ENCODE measurements at places on chromosomes 3 and 15. TPM values are rescaled to one million over a fixed set of nuclear protein-coding genes. Genes with fewer than 3 reads are reported as not detected.

IDH3A gene
- 69.1 TPM for polyA plus RNA-seq

GOLGA8R gene
- 0.06 TPM for polyA plus RNA-seq

- H3K36me3 ChIP-seq = no peaks in the 10 kb centered on the region
- no peaks in the 10 kb centered on the region for H3K27me3 ChIP-seq
- H3K4me3 ChIP-seq = no peak overlapping the region
- no peak overlapping the region for H3K27ac ChIP-seq
- H3K4me1 ChIP-seq = peaks cover 22% of the 10 kb centered on the region
- DNase-seq = no peak
These were observed 41.5 kb downstream of the PXYLP1 start for GRCh38 chr3:141272906-141273662.

- H3K36me3 ChIP-seq = peaks cover 5% of the 10 kb centered on the region
- no peaks in the 10 kb centered on the region for H3K27me3 ChIP-seq
- H3K4me1 ChIP-seq = no peaks in the 10 kb centered on the region
- no peak overlapping the region for H3K27ac ChIP-seq
- H3K4me3 ChIP-seq = no peak overlapping the region
These were observed 23.5 kb downstream of the TSEN2 start for GRCh38 chr3:12507591-12508281.

LNP1 gene
- polyA plus RNA-seq = 1.6 TPM

DNA sequence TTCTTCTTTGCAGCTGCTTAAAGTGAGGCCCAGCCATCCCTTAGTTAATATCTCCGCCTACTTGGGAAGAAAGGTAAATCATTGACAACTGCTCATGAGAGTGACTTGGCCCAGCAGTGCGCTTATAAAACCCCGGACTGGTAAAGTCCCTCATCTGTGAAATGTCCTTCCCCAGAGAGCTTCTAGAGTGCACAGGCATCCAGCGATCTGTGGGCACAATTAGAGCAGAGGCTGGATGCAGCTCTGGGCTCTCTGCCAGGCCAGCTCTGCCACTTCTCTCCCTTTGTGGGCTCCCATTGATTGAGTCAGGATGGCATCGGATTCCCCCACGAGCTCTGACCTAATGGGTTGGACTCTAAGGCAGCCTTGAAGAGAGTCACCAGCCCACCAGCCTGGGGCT lies 219.0 kb upstream of the LINGO1 start:
- peaks cover 5% of the 10 kb centered on the region for H3K27me3 ChIP-seq
- no peak for DNase-seq
- no peak overlapping the region for H3K4me3 ChIP-seq
- H3K4me1 ChIP-seq = no peaks in the 10 kb centered on the region

GRCh38 chr15:85578941-85579701 lies 198.7 kb downstream of the AKAP13 start:
- H3K36me3 ChIP-seq = peaks cover 9% of the 10 kb centered on the region

GRCh38 chr3:188339410-188340295 lies 185.7 kb downstream of the LPP start:
- peak; percentile 37 for DNase-seq
- peaks cover 18% of the 10 kb centered on the region for H3K4me1 ChIP-seq
- H3K4me3 ChIP-seq = no peak overlapping the region
- no peak overlapping the region for H3K27ac ChIP-seq

- H3K36me3 ChIP-seq = no peaks in the 10 kb centered on the region
- H3K4me1 ChIP-seq = no peaks in the 10 kb centered on the region
- no peak for DNase-seq
- H3K27ac ChIP-seq = no peak overlapping the region
- no peak overlapping the region for H3K4me3 ChIP-seq
These were observed 171.2 kb downstream of the ADAMTS17 start for GRCh38 chr15:100170291-100171210.

- H3K27me3 ChIP-seq = no peaks in the 10 kb centered on the region
- no peak overlapping the region for H3K4me3 ChIP-seq
- no peaks in the 10 kb centered on the region for H3K36me3 ChIP-seq
- no peak overlapping the region for H3K27ac ChIP-seq
- H3K4me1 ChIP-seq = peaks cover 4% of the 10 kb centered on the region
- no peak for DNase-seq
These were observed 189.4 kb downstream of the FEZF2 start for GRCh38 chr3:62183969-62184368.

GRCh38 chr15:81098861-81099651 lies 35.0 kb upstream of the CFAP161 start:
- no peak for DNase-seq
- H3K4me1 ChIP-seq = peaks cover 10% of the 10 kb centered on the region
- no peak overlapping the region for H3K4me3 ChIP-seq
- H3K27me3 ChIP-seq = peaks cover 23% of the 10 kb centered on the region
- H3K36me3 ChIP-seq = no peaks in the 10 kb centered on the region

DNA sequence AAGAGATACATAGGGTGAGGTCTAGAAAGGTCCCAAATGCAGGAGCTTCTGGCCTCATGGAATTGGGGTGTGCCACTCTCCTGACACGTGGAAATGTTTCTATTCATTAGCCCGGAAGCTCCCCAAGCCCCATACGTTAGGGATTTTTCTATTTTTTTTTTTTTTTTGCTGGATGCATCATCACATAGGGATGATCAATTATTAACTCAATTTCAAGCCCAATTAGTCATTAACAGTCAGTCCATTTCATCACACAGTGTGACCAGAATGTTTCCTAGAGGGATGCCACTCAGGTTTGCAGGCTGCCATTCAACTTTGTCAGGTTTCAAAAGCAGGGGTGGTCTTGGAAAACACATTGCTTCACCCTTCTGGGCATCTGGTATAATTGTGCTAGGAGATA lies 40.7 kb upstream of the MKRN3 start:
- H3K36me3 ChIP-seq = no peaks in the 10 kb centered on the region
- H3K4me3 ChIP-seq = no peak overlapping the region
- no peaks in the 10 kb centered on the region for H3K27me3 ChIP-seq
- no peaks in the 10 kb centered on the region for H3K4me1 ChIP-seq
- no peak overlapping the region for H3K27ac ChIP-seq
- no peak for DNase-seq

LPP gene
- 10.4 TPM for polyA plus RNA-seq

GRCh38 chr15:101046826-101047225 lies 127.7 kb downstream of the LRRK1 start:
- no peaks in the 10 kb centered on the region for H3K27me3 ChIP-seq
- no peaks in the 10 kb centered on the region for H3K4me1 ChIP-seq
- DNase-seq = no peak

DNA sequence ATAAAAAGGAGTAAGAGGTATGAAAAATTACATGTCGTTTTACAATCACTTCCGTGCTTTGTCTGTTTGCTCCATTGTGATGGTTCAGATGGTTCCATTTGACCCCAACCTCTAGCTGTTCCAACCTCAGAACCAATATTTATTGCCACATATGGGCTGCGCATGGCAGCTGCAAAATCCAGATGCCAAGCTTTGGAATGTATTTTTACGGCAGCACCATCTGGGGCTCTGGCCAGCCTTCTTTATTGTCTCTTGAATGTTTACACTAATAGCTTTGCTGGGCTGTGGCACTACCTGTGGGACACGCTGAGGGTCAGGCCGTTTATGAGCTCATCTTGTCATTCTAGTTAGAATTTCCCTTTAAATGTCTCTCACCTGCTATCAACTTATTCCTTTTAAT lies 219.8 kb downstream of the ROBO2 start:
- no peaks in the 10 kb centered on the region for H3K36me3 ChIP-seq
- H3K27me3 ChIP-seq = no peaks in the 10 kb centered on the region
- no peak for DNase-seq
- H3K27ac ChIP-seq = no peak overlapping the region

ARPIN gene
- polyA plus RNA-seq = not detected

GPX1 gene
- 124 TPM for polyA plus RNA-seq

A4GNT gene
- polyA plus RNA-seq = not detected

- no peaks in the 10 kb centered on the region for H3K36me3 ChIP-seq
- no peak overlapping the region for H3K4me3 ChIP-seq
- no peak for DNase-seq
- no peaks in the 10 kb centered on the region for H3K4me1 ChIP-seq
- no peak overlapping the region for H3K27ac ChIP-seq
These were observed 241.0 kb downstream of the NSUN3 start for GRCh38 chr3:94303897-94304296.

GABRR3 gene
- polyA plus RNA-seq = not detected

DNA sequence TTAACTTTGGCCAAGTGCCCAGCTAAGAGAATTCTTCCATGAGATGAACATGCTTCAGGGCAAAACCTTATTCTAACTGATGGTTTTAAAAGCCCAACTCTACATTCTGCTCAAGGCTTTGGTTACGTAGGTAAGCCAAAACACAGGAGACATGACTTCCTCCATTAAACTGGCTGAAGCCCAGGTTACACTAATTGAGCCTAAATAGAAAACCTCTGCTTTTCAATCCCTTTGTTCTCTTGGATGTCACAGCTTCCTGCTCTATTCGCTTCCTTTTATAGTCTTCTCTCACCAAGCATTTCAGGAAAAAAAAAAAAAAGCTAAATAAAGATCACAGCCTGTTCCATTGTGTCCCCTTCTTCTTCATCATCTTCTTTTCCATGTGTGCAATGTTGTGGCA lies 420.4 kb downstream of the TIGIT start:
- H3K4me1 ChIP-seq = no peaks in the 10 kb centered on the region
- H3K4me3 ChIP-seq = no peak overlapping the region
- no peaks in the 10 kb centered on the region for H3K27me3 ChIP-seq
- DNase-seq = no peak

GRCh38 chr3:151467069-151467468 lies 6.2 kb upstream of the IGSF10 start:
- no peak overlapping the region for H3K4me3 ChIP-seq
- no peaks in the 10 kb centered on the region for H3K36me3 ChIP-seq
- H3K4me1 ChIP-seq = no peaks in the 10 kb centered on the region

GRCh38 chr3:11643201-11643603 lies 513 bp downstream of the VGLL4 start:
- no peaks in the 10 kb centered on the region for H3K27me3 ChIP-seq
- no peaks in the 10 kb centered on the region for H3K36me3 ChIP-seq
- H3K4me1 ChIP-seq = peaks cover 32% of the 10 kb centered on the region
- peak overlapping the region; percentile 72 for H3K27ac ChIP-seq
- H3K4me3 ChIP-seq = peak overlapping the region; percentile 79

LRRN1 gene
- polyA plus RNA-seq = 0.17 TPM

STIMATE gene
- 7.7 TPM for polyA plus RNA-seq

GRCh38 chr15:93241696-93242585 lies 152.9 kb upstream of the RGMA start:
- no peak overlapping the region for H3K4me3 ChIP-seq
- H3K27me3 ChIP-seq = no peaks in the 10 kb centered on the region
- H3K27ac ChIP-seq = no peak overlapping the region
- no peak for DNase-seq

SLC12A8 gene
- polyA plus RNA-seq = not detected

INO80 gene
- 6.7 TPM for polyA plus RNA-seq

DNA sequence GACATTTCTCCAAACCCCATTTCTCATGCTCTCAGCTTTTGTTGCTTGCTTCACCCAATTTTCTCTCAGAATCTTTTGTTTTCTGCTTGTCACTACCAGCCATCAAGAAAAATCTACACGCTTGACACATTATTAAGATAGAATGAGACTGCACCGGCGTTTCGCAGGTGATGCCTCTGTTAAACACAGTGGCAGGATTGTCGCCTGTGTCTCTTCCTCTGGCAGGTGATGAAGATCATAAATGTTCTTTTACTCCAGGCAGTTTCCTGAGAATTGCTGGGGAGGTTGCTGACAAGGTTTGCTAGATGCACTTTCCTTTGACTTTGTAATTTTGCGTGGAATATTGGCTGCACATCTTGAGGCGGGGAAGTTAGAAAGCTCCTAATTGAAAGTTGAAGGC lies 75.4 kb downstream of the IL1RAP start:
- no peaks in the 10 kb centered on the region for H3K27me3 ChIP-seq
- H3K27ac ChIP-seq = no peak overlapping the region
- H3K4me3 ChIP-seq = no peak overlapping the region
- H3K36me3 ChIP-seq = no peaks in the 10 kb centered on the region

DNA sequence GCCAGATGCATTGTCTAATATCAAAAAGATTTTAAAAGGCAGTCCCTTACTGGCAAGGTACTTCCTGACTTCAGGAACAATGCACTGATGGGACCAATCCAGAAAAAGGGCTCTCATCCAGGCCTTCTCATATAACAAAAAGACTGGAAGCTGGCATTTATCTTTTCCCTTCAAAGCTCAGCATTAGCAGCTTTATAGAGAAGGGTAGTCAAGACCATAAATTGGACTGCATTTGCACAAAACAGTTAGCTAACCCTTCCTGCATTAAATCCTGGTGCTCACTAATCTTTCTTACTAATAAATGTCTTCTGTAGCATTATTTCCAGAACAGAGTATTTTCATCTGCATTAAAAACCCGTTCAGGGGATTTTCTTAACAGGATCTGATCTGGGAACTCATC lies 46.0 kb upstream of the NEK10 start:
- DNase-seq = no peak
- peaks cover 27% of the 10 kb centered on the region for H3K36me3 ChIP-seq
- H3K4me1 ChIP-seq = no peaks in the 10 kb centered on the region
- H3K27ac ChIP-seq = no peak overlapping the region
- H3K27me3 ChIP-seq = no peaks in the 10 kb centered on the region

GRCh38 chr3:119310071-119310470 lies 15.9 kb downstream of the ARHGAP31 start:
- H3K4me1 ChIP-seq = no peaks in the 10 kb centered on the region
- H3K27ac ChIP-seq = no peak overlapping the region
- no peaks in the 10 kb centered on the region for H3K27me3 ChIP-seq
- no peak for DNase-seq
- no peak overlapping the region for H3K4me3 ChIP-seq

All from CD4-positive, alpha-beta memory T cell (primary cell).